ENCODE measurements at places on chromosomes 12 and 14.

GRCh38 chr12:75844985-75845384 is 186.6 kb downstream of the PHLDA1 start:
- DNase-seq = no peak

DNA sequence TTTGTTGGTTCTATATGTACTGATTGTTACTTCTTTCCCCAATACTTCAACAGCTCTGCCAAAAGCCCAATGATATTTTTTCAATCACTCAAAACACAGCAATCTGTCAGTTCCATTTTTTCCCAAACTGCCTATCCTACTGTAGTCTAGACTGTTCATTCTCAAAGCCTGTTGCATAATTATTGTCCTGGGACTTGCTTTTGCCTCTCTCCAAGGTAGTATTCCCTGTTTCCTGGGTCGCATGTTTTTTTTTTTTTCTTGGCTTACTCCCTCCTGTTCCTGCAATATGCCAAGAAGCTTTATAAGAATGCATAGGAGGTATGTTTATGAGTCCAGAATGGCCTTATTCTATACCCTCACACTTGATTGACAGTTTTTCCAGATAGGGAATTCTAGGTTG is 19.9 kb upstream of the CCNT1 start:
- no peak for DNase-seq

DNA sequence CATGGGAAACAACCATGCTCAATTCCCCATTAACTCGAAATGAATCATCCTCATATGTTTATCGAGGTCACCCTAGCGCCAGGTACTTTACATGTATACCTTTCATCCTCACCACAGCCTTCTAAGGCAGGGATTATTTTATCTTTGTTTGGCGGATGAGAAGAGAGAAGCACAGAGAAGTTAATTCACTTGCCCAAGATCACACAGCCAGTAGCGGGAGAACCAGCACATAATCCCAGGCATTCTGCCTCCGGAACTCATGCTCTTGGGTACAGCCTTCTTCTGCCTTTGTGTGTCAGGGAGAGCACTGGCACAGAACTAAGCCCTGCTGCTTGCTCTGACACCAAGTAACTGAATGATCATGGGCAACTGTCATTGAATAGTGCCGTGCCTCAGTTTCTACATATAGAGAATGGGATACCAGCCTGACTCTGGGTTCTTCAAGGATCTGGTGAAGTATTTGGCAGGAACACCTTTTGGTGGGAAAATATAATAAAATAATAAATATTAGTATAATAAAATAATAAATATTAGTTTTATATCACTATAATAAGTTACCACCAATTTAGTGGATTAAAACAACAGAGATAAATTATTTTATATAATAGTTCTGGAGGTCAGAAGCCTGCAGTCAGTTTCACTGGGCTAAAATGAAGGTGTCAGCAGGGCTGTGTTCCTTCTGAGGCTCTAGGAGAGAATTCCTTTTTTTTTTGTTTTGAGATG is 220.9 kb downstream of the AACS start:
- DNase-seq = no peak

GRCh38 chr12:105275997-105276733 is 40.2 kb upstream of the APPL2 start:
- DNase-seq = no peak

GRCh38 chr14:39873791-39874190 is 441.6 kb upstream of the FBXO33 start:
- DNase-seq = no peak

DNA sequence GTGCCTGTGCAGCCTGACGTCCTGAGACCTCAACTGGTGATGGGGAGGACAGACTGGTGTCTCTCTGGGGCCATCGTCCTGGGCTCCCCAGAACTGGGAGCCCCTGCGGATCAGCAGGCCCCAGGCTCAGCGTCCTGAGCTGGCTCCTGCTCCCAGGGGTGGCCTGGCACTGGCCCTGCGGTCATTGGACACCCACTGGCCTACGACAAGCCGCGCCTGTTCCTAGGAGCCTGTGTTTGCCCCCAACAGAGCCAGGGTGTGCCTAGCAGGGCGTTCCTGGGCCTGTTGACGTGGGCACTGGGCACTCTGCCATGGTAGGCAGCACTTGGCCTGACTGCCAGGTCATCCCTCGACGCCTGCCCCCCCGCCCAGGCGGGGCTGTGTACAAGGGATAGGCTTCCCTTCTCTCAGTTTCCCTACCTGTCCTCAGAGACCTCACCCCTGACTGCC is 8.4 kb downstream of the ADSS1 start:
- DNase-seq = no peak

DNA sequence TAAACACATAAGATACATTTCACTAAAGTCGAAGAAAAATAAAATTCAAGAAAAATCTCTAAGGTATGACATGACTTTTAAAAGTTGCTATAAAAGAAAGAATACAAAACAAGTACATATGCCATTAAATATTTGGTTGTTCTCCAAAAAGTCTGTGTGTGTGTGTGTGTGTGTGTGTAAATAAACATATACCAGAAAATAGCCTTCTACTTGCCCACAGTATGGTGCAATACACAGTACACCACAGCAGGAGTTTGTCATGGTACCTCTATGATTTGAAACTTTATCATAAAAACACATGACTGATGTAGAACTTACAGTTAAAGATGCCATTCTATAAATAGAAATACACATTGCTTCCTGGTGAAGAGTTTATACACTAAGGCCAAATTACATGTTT is 692.7 kb upstream of the MGAT4C start:
- DNase-seq = no peak

GRCh38 chr14:66240105-66240504 is 246.1 kb upstream of the CCDC196 start:
- no peak for DNase-seq

DNA sequence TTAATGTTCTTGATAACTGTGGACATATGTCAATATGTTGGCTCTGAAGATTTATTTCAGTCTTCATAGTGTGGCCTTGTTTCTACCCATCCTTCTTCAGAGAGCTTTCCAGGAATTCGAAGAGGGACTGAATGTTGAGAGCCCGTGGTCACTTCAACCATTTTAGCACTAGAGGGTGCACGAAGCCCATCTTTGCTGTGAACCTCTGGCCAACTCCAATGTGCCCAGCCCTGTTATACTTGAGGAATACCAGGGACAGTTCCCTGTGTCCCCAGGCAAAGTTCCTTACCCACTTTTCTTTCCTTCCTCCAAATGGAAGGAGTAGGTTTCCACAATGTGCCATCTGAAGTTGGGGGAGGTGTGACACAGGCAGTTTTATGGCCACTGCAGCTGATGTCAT is 603.5 kb downstream of the RPL10L start:
- no peak for DNase-seq
